ENCODE measurements at places on chromosomes 1 and 21. TPM values are rescaled to one million over a fixed set of nuclear protein-coding genes. Genes with fewer than 3 reads are reported as not detected.

Gene NBPF10
- 1.2 TPM for total RNA-seq

Gene DYRK1A
- total RNA-seq, result 34.4 TPM

Gene AADACL3
- not detected for total RNA-seq

Gene SYCP1
- not detected for total RNA-seq

Gene ATP1A2
- 316 TPM for total RNA-seq

Gene OR2G6
- not detected for total RNA-seq

Gene TMEM269
- total RNA-seq, result not detected

Gene COL6A2
- 1,704 TPM for total RNA-seq

Gene ANGPTL1
- total RNA-seq, result 30.8 TPM

DNA sequence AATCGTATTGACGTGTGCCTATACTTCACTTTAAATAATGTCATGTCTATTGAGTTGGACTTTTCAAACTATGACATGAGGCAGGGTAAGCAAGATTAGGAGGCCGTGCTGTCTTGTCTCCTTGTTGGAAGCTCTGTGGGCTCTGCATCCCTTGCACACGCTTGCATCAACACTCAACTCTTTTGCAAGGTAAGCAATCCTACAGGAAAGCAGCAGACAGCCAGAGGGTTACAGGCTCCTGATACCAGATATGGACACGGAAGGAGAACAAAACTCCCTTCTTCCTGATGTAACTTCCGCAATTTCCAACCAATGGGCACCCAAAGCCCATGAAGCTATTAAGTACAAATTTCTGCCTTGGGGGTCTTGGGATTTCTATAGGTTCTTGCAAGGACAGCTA, 1520.7 kb upstream of the B3GALT2 start:
- no peak for DNase-seq

DNA sequence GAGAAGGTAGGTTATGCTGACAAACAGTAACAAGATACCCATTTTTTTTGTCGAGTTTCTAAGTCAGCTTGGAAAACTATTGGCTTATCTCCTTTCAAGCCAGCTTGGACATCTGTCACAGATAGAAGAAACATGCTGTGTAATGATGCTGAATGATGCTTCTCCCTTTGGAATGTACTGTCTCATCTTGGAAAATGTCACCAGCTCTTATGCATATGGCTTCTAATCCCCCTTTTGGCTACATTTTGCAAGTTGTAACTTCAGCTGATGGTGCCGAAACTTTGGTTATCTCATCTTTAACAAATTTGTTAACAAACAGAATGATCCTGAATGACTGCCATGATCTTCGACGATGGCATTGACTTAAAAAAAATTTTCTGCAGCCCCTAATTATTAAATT, 68.8 kb upstream of the ST6GALNAC3 start:
- DNase-seq, result no peak

DNA sequence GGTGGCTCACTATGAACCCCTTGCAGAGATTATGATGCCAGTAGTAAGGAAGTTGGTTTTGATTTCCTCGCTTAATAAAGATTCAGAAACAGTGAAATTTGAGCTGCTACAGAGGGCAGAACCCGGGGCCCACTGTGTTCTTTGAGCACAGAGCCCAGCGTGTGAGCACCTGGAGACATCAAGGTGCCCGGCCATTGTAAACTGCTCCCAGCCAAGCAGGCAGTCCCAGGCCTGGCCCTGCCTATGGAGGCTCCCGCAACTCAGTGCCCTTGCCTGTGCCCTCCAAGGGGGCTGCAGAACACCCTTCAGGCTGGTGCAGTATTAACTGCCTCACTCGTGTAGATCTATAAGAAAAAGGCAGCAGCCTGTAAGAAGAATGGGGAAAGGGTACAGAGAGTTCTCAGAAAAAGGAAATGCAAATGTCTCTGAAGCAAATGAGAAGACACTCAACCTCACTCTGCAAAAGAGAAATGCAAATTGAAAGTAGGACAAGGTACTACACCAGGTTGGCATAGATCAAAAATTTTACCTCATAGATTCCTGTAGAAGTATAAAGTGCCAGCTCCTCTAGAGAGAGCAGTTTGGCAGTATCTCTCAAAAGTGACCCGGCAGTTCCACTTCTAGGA, 323.7 kb downstream of the HHAT start:
- DNase-seq, result no peak

DNA sequence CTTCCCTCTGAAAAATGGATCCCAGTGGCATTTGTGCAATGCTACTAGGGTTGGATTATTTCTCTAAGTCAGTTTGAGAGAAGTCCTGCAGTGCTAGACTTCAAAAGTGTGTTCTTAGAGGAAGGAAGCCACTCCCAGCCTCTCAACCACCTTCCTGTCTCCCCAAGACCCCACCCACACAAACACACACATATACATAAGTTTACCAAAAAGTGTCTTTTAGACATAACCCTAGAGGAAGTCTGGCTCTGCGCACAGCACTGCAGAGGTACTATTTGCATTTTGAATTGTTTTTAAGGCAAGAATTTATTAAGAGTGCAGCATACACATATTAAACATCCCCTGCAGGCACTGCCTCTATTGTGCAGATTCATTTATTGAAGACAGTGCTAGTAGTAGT, 127.3 kb downstream of the HHIPL2 start:
- DNase-seq, result no peak

DNA sequence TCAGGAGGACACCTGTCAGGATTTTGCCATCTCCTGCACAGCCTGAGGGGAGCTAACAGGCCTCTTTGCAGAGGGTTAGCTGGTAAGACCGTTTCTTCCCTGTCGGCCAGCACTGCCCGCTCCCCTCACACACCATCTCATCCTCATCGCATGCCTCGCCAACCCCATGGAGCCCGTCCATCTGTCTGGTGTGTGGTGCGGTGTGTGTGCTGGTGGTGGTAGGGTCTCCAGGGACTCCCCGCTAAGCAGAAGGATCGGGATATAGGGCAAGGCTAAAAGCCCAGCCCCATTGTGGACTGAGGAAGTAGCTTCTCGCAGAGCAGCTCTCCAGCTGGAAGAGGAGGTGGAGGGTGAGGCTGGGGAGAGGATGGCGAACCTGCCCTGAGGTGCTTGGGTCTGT, 6.8 kb upstream of the SFN start:
- no peak for DNase-seq

GRCh38 chr1:90795431-90795830, 78.3 kb upstream of the BARHL2 start:
- no peak for DNase-seq

DNA sequence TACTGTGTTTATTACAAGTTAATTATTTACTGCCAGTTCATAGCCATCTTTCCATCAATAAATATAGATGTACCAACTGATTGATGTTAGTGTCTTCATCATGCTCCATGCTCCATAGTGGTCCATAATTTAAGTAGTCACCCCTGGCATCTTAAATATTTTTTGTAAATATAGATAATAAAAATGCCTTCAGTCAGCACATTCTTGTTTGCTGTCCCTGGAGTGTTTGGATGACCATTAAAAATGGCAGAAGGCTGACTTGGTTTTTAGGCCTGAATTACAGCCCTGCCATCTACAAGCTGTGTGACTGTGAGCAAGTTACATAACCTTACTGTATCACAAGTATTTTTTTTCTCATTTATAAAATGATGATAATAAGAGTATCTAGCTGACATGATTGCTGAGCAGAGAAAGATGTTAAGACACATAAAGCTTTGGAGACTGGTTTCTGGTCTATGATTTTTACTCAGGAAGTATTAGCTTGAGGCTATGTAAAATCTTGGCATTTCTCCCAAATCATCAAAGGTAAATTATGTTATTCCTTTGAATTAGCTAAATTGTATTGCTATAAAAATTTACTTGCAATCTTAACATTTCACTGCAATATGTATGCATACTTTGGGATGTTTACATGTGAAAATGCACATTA, 427.2 kb downstream of the USP25 start:
- DNase-seq, result no peak

DNA sequence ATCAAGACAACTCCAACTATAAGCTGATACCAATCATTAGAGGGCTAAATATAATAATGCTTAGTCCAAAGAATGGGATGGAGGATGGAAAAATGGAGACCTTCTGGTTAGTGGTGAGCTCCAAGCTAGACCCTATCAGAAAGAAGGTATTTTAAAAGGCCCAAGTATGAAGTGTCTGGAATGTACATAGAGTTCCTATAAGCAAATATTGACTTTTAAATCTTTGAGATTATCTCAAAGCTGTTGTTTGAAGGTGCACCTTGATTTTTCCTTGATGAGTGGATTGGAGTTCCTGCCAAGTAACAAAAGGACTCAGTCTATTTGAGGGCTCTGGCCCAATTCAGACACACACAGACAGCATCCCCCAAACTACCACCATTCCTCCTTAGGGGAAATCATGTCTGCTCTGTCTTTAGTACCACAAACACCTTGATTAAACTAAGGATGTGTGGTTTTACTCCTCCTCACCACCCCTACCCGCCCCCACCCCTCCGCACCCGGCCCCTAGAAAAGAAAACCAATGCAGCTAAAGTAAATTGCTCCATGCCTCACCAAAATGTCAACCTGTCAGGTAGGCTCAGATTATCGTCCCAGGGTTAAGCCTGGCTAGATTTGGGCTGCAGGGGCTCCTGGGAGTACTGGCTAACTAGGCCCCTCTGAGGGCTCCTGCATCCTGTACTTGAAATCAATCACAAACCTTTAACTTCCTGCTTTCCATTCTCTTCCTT, 59.4 kb downstream of the CDC7 start:
- no peak for DNase-seq

- no peak for DNase-seq
Measured at GRCh38 chr1:82225421-82226185, 424.9 kb downstream of the ADGRL2 start.

- no peak for DNase-seq
Measured at GRCh38 chr1:214101828-214102227, 114.1 kb downstream of the PROX1 start.

- no peak for DNase-seq
Measured at GRCh38 chr1:184262109-184262508, 124.7 kb upstream of the C1orf21 start.

GRCh38 chr1:208520438-208521099, 276.4 kb upstream of the PLXNA2 start:
- no peak for DNase-seq

GRCh38 chr1:201887116-201887866, 1.4 kb upstream of the SHISA4 start:
- DNase-seq, result no peak

- no peak for DNase-seq
Measured at GRCh38 chr1:214219902-214220301, 61.1 kb upstream of the SMYD2 start.

DNA sequence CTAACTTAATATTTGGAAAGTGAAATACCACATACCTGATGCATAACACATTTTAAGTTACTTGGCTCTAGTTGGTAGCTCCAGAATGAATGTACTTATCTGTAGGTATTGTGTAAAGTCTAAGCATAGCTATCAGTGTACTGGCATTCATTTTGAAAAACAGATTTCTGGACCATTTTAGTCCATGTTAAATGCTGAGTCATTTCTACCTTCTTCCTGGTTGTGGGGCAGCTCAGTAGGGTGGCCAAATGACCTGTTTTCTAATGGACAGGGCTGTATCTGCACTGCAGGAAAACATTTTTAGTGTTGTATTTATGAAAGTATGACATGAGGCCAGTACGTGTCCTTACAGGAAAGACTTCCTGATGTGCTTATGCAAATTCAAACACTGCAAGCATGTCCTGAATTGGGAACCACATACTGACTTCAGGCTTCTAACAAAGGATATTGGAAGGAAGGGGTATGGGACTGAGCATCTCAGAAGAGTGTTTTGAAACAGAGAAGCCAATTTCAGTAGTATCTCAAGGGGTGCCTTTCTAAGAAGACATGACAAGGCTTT, 300.3 kb upstream of the B3GALT2 start:
- no peak for DNase-seq

- no peak for DNase-seq
Measured at GRCh38 chr1:156491151-156491949, 9.2 kb downstream of the MEF2D start.

DNA sequence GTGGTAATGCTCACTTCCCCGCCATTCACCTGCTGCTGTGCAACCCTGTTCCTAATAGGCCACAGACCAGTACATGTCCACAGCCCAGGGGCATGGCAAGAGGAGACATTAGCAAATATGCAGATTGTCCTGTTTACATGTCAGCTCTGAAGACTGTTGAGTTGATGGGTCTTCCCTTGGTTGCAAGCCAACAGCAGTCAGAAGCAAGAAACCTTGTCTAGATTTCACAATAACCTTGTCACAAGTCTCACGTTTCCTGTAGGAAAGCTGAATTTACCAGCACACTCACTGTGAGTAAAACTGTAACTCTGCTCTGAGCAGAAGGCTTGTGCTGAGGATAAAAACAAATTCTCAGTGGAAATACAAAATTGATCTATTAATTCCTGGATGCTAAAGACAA, 195.1 kb downstream of the HLX start:
- DNase-seq, result no peak

DNA sequence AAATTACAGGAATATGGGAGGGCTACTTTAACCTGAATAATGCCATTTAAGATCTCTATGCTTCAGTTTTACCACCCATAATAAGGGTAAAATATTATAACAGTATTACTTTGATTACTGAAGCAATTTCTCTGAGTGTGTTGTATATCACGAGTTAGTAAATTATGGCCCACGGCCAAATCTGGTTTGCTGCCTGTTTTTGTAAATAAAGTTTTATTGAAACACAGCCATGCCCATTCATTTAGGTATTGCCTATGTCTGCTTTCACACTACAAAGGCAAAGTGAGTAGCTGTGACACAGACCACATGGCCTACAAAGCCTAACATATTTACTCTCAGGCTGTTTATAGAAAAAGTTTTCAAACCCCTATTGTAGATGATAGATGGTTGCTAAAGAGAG, 156.8 kb downstream of the CDC42BPA start:
- no peak for DNase-seq

- DNase-seq, result no peak
Measured at GRCh38 chr1:167749741-167750140, 28.0 kb downstream of the MPZL1 start.

DNA sequence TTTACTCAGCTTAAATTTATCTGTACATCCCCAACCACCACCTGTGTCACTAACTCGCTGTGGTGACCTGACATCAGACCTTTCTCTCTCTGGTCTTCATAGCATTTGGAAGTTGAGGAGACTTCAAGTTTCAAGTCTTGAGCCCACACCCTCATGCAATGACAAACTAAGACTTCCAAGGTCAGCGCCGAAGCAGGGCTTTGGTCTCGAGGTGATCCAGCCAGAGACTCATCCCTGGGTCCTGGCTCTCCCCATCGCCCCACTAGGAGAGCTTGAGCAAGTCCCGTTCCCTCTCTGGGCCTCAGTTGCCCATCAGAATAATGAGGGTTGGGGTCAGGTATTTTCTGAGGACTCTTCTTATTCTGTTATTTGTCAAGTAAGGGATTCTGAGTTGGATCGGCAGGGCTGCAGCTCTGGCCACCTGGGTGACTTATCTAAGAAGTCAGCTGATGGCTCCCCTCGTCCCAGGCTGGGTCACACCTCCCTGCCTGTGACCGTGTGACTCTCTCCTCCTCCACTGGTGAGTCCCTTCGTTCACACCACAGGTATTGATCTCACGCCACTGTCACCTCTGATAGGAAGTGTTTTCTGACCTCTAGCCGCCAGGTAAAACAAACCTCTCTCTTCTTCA, 143.7 kb upstream of the RUNX3 start:
- DNase-seq, result no peak

DNA sequence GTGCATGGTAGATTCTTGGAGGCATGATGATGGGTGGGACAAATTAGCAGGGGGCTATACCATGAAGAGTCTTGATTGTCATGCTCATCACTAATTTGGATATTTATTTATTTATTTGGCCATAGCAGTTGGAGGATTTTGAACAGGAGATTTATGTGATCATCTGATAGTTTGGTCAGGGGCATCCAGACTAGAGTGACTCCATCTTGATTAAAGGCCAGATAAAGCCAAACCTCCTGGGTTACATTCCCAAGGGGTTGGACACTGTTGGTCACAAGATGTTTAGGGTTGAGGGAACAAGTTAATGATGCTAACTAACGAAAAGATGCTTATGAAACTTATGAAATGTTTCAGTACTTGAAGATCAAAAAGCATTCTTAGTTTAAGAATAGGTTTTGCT, 139.8 kb downstream of the MAST2 start:
- DNase-seq, result no peak

All from ascending aorta (tissue), 2 donors.